ENCODE measurements at places on chromosomes 2 and 18. TPM values are rescaled to one million over a fixed set of nuclear protein-coding genes. Genes with fewer than 3 reads are reported as not detected.

DNA sequence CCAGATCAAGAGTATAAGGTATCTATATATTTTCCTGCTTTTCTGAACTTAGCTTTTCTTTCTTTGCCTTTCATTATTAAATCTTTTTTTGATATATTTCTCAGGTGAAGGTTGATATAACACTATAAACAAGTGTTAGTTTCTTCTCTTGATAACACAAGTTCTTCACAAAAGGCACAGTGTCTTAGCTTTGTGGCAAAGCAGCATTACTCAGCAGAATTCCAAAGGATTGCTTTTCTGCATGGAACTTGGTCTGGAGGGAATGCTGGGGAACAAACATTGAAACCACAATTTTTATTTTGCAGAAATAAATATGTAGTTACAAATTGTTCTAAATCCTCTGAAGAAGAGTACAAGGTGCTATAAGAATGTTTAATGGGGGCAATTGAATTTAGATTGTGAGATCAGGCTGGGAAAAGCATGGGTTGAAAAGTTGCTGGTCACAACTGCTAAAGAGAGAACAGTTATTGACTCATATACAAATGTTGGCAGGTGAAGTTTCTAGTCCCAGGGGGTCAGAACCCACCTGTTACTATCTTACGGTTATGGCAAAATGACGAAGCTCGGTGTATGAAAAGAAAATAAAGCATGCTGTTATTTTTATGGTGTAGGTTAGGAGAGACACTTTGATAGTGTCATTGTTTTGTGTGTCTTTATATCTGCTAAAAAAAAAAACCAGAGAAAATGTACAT is 68.2 kb downstream of the UBR3 start:
- no peak overlapping the region for H3K4me3 ChIP-seq
- peaks cover 8% of the 10 kb centered on the region for H3K4me1 ChIP-seq
- no peak for DNase-seq
- no peaks in the 10 kb centered on the region for H3K27me3 ChIP-seq
- H3K27ac ChIP-seq, result peak overlapping the region; percentile 18
- peaks cover 6% of the 10 kb centered on the region for H3K36me3 ChIP-seq

DNA sequence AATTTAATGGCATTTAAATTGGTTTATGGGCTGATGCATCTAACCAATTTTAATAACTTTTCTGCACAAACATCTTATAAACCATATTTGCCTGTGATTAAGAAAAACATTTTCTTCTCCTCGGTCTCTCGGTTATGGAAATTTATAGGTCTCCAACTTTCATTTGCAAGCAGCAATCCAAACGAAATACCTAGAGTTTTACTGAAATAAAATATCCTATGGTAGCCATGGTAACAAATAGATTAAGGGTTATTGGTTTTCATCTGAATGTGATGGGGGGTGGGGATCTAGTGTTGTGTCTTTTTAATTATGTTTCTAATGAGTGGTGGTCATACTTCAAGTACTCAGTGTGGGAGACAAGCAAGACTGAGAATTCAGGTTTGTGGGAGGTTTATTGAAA is 2.9 kb downstream of the KLHL29 start:
- no peak for DNase-seq
- no peak overlapping the region for H3K4me3 ChIP-seq
- no peaks in the 10 kb centered on the region for H3K36me3 ChIP-seq
- H3K27ac ChIP-seq, result no peak overlapping the region
- H3K27me3 ChIP-seq, result peaks cover 74% of the 10 kb centered on the region

The UGT1A10 gene
- total RNA-seq, result not detected

GRCh38 chr2:89848114-89848513 is 1156.6 kb downstream of the RPIA start:
- H3K36me3 ChIP-seq, result peaks cover 13% of the 10 kb centered on the region
- H3K4me3 ChIP-seq, result no peak overlapping the region
- H3K27ac ChIP-seq, result no peak overlapping the region
- H3K27me3 ChIP-seq, result no peaks in the 10 kb centered on the region

The SLC25A12 gene
- 13.9 TPM for total RNA-seq

GRCh38 chr2:8694737-8695136 is 12.9 kb downstream of the ID2 start:
- no peak overlapping the region for H3K4me3 ChIP-seq
- H3K27ac ChIP-seq, result no peak overlapping the region
- H3K4me1 ChIP-seq, result no peaks in the 10 kb centered on the region

The SLC16A14 gene
- total RNA-seq, result 2.4 TPM

DNA sequence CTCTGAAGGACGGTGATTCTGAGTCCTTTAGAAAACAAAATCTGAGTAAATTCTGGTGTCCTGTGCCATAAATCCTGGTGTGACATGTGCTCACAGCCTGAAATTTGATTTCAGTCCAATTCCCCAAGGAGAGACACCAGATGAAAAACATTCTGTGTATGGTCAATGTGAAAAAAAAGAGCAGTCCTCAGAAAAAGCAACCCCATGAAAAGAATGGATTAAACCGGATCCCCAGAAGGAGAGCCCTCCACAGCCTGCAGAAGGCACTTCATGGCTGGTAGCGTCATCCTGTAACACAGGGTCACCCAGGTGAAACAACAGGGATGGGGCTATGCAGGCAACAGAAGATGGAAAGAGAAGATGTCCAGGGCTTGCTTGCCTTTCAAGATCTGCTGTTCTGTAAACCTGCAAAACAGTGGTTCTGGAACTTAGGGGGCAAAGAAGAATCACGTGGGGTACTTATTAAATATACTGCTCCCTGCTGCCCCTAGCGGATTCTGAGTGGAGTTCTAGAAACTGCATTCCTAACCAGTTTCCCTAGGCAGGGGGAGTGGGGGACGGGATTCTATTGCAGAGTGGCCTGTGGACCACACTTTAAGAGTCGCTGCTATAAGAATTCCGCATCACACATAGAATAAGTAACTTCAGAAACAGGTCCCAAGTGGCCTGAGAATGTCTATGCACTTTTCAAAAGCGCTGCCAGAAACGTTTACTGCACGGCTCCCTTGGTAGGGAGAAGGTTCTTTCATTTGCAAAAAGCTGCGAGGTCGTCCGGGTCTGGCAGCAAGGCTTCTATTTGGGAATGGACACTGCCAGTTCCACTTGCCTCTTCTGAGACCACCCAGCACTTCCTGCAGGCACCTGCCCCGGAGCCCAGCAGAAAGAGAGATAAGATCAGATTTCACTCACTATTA is 118.9 kb upstream of the ARL5A start:
- no peak overlapping the region for H3K4me3 ChIP-seq
- peak; percentile 10 for DNase-seq

DNA sequence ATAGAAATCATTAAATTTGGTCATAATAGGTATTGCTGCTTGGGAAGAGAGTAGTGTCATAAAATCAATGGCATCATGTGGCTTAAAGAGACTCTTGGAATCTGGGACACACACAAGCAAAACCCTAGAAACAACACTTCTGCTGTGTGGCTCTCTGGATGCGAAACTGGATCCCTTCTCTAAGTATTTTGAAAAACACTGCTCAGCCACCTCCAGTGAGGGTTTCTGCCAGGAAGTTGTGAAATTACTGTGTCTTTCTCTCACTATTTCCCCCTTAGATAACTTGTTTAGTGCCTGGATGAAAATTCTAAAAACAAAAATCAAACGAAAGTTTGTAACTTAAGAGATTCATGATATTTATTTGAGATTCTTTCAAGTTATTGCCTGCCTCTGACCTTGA is 163.8 kb downstream of the RHBDD1 start:
- no peaks in the 10 kb centered on the region for H3K4me1 ChIP-seq
- peaks cover 8% of the 10 kb centered on the region for H3K36me3 ChIP-seq
- no peaks in the 10 kb centered on the region for H3K27me3 ChIP-seq
- DNase-seq, result no peak

GRCh38 chr2:165293440-165294420 is 54.5 kb downstream of the SCN2A start:
- H3K27ac ChIP-seq, result no peak overlapping the region
- peak overlapping the region; percentile 65 for H3K4me3 ChIP-seq
- H3K36me3 ChIP-seq, result no peaks in the 10 kb centered on the region
- no peaks in the 10 kb centered on the region for H3K27me3 ChIP-seq
- peaks cover 2% of the 10 kb centered on the region for H3K4me1 ChIP-seq

DNA sequence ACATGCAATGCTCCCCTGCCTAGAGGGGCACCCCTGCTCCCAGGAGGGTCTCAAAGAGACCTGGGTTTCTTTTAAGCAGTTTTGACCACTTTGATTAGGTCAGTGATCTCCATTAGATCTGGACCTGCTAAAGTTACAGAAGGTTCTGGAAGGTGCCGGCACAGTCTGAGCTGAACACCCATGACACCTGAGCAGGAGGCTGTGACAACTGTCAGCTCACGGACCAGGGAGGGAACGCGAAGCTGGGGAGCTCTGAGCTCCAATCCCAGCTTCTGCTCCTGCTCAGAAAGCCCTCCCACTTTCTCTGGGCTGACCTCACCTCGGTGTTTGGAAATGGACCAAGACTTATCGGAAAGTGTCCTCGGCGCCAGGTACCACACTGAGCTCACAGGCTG is 113.8 kb downstream of the NFATC1 start:
- H3K27me3 ChIP-seq, result peaks cover 20% of the 10 kb centered on the region
- no peaks in the 10 kb centered on the region for H3K36me3 ChIP-seq
- no peaks in the 10 kb centered on the region for H3K4me1 ChIP-seq
- H3K4me3 ChIP-seq, result no peak overlapping the region
- no peak overlapping the region for H3K27ac ChIP-seq

GRCh38 chr18:12703664-12704063 is 822 bp downstream of the PSMG2 start:
- H3K27me3 ChIP-seq, result no peaks in the 10 kb centered on the region
- H3K4me1 ChIP-seq, result peaks cover 26% of the 10 kb centered on the region
- H3K36me3 ChIP-seq, result peaks cover 13% of the 10 kb centered on the region
- peak overlapping the region; percentile 100 for H3K4me3 ChIP-seq
- DNase-seq, result no peak

Data from progenitor cell of endocrine pancreas (in vitro differentiated cells).